ENCODE measurements at places on chromosomes 3 and 15.

DNA sequence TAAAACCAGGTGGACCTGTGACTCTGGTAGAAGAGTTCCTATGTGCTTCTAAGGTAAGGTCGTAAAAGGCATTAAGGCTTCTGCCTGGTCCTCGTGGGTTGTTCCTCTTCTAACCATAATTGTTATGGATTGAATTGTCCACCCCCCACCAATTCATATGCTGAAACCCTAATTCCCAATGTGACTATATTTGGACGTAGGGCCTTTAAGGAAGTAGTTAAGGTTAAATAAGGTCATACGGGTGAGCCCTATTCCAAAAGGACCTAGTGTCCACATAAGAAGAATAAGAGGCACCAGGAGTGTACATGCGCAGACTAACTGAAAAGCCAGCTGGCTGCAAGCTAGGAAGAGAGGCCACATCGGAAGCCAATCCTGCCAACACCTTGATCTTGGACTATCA is 1.9 kb downstream of the ADPGK start:
- no peak for DNase-seq

GRCh38 chr3:118813472-118813871 is 221.2 kb downstream of the IGSF11 start:
- DNase-seq, result no peak

GRCh38 chr3:9045371-9045770 is 82.1 kb upstream of the RAD18 start:
- DNase-seq, result no peak

- no peak for DNase-seq
Observed at GRCh38 chr3:119778811-119779210, 3.1 kb upstream of the NR1I2 start.
